NCI-H1436 treated with DMSO at 0.1 percent for 48 hours (cell line): ENCODE measurements at places on chromosomes 2 and 18.
A peak's percentile ranks its signal among the peaks of the same experiment; 100 is the strongest.

DNA sequence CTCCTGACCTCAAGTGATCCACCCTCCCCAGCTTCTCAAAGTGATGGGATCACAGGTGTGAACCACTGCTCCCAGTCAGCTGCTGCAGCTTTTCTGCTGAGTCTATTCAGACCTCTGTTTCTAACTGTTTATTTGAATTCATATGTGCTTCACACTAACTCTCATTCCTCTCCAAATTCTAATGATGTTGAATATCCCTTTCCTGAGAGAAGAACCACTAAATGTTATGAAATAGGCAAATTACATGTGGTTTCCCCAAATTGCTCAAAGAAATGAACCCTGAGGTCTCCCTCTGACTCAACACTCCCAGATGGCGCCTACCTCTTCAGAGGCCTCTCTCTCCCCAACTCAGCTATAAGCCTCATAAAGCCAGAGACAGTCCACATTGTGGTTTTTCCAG is 98.6 kb downstream of the IRS1 start:
- no peak for DNase-seq

DNA sequence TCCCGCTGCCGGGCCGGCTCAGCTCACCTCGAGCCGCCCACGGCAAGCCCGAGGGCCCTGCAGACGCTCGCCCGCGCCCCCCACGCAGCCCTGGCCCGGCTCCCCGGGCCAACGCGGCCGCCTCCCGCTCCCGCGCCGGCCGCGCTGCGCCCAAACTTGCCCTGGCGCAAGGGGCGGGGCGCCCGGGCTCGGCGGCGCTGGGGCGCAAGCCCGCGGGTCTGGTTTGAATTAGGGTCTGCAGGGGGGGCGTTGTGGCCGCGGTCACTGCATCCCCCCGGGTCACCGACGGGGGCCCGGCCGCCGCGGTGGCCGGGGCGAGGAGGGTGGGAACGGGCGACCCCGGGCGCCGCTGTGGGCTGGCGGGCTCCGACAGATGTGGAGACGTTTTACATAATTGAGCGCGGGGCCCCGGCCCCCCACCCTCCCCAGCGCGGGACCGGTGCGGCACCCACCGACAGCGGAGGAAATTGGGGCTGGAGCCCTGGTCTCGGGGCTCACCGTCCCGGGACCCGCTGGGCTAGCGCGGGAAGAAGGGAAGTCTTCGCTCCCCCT is 690 bp downstream of the SDC1 start:
- no peak for DNase-seq

DNA sequence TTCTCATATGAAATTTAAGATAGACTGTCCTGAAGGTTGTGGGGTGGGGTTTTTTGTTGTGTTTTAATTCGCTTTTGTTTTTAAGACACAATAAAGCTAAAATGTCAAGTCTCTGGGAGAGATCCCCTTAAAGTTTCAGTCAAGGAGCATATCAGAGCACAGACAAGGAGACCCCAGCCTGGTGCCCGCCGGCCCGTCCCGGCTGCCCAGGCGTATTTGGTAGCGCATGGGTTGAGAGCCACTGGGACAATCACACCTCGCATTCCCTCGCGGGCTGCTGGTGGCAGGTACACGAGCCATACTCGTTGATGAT is 2.6 kb downstream of the LRRTM1 start:
- DNase-seq, result no peak

DNA sequence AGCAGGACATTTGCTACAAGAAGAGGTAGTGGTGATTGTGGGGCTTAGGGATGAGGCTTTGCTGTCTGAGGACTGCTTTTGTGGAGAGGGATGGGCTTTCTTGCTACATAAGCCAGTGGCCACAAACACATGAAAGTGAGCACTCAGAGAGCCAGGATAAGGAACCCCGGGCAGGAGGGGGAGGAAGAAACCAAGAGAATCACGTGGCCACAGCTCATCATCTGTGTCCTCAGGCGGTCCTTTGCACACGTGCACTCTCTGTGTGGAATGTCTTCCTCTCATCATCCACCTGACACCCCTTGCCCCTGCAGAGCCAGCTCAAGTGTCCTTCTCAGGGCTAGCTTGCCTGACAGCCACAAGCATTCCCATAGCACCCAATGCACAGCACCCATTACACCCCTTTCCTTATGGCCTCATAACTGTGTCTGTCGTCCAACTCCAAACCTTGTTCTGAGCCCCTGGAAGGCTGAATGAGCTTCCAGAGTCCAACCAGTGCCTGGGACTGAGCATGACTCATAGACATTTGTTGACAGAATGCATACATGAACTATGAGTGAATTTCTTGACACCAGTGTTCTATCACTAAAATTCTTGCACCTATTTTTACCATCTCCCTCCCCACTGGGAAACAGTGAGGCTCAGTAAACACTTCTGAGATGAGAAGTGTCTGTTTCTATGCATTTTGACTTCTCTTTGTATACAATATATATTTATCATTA is 398.3 kb downstream of the ALK start:
- DNase-seq, result no peak

GRCh38 chr2:238259061-238260020 is 19.5 kb upstream of the HES6 start:
- no peak for DNase-seq

GRCh38 chr2:68388358-68388757 is 23.3 kb downstream of the PLEK start:
- no peak for DNase-seq

DNA sequence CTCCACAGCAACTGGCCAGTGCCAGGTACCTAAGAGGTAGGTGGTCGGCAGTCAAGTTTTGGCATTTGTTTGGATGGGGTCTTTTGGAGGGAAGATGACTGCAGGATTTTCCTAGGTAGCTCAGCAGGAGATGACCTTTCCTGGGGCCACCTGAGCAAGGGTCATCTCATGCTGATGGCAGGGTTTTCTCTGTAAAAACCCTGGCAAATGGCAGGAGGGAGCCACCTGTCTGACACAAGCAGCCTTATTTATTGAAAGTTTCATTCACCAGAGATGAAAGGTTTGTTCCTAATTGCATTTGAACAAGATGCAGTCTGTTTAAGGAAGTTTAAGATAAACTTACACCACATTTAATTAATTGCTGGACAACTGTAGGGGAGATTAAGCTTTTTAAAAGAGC is 31.6 kb upstream of the ACAA2 start:
- no peak for DNase-seq

DNA sequence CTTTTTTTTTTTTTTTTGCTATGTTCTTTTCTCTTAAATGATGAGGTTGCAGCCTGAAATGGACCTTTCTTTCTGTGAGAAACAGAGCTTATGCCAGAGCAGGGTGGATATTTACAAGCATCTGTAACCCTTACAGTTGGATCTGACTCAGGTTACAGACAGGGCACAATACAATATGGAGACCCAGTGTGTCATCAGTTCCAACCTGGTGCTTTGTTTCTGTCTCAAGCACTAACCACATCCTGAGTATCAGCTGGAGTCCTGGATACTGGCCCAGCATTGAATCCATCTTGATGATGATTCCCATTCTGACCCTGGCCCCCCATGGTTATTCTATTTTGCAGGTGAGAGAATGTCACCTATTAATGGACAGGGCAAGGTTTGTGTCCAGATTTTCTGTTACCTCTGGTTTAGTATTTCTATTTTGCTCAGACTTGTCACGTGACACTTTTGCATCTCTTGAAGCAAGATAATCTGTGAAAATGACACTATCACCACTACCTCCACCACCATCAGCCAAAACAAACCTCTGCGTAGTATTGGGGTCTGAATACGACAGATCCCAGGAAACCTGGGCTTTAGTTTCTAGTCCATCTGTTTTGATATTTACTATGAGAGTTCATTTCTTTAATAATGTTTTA is 174.0 kb downstream of the CCDC85A start:
- no peak for DNase-seq

DNA sequence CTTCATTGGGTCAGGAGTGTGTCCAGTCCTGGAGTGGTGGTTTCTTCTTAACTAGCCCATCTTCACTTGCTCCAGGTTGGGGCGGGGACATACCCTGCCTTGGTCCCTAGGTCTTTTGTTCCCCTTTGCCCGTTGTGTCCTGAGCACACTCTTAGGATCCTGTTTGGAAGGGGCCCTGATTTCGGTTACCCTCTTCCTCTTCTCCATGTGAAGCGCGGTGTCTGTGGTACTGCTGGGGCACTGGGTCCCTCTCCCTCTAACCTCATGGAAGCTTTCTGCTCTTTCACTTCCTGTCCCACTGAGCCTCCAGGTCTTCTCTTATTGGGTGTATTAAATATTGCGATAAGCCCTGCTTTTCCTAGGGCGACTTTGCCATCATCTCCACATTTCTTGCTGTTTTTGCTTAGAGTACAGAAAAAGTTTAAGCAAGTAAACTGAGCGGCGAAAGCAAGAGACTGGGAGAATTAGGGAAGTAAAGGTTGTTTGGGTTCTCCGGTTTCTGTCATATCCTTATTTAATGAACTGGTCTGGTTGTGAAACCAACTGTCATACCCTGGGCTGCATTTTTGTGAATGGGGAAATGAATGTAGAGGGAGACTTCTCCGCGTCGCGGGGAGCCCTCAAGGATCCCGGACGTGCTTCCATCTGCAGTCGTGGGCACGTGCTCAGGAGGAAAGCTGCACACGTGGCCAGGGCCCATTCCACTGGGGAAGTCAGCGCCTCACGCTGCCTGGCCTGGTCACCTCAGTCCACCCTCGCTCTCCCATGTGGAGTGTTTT is 73.8 kb upstream of the B3GNT7 start:
- no peak for DNase-seq

- DNase-seq, result no peak
Measured at GRCh38 chr2:215854008-215854407, 159.3 kb downstream of the MREG start.

DNA sequence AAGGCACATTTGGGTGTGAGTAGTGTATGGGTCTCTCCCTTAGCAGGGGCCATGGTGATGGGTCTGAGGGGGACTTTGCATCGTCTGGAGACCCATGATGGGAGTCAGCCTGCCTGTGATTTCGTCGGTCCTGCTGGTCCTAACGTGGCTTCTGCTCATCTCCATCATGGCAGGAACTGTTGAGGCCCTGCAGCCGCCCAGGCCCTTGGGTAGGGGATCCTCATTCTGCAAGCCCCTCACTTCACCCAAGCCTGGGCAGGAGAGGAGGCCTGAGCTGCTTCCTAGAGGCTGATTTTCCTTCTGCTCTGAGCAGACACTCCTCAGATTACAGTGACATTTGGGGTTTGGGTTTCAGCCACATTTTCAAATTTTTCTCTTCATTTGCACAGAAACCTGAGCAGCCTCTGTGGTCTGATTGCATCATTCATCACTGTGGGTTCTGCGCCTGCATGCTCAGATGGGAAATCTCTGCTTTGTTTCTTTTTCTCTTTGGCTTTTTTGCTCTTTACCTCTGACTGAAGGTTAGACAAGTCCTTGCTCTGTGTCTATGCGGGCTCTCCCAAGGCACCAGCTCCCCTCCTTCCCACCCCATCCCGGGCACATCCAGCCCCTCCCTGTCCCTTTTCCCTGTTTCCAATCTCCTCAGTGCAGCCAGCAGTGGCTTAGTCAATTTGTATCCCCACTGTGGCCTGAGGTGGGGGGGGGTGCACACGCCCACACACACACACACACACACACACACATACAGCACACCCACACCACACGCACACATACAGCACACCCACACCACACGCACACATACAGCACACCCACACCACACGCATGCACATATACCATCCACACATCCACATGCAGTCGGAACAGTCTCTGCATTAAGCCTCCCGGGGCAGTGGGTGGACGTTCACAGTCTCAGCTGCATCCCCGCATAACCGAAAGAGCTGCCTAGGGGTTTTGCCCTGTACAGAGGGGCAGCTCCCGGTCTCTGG is 305.4 kb upstream of the HS6ST1 start:
- DNase-seq, result no peak

- no peak for DNase-seq
Measured at GRCh38 chr2:383178-383577, 95.3 kb upstream of the ALKAL2 start.

DNA sequence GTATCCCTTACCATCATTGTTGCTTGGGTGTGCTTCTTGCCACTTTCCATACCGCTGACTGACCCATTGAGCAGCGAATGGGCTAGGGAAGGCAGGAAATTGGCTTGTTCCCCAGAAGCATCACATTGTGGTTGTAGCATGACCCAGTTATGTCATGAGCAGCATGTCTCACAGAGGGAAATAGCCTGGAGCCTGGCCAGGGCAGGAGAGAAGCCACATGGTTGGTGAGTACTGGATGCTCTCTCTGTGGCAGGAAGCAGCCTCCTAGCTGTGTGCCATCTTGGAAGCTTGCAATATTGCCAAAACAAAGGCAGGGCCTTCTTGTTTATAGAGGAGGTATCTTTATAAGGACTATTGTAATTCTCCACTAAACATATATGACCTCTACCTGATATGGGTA is 482.6 kb downstream of the PIK3C3 start:
- DNase-seq, result no peak

DNA sequence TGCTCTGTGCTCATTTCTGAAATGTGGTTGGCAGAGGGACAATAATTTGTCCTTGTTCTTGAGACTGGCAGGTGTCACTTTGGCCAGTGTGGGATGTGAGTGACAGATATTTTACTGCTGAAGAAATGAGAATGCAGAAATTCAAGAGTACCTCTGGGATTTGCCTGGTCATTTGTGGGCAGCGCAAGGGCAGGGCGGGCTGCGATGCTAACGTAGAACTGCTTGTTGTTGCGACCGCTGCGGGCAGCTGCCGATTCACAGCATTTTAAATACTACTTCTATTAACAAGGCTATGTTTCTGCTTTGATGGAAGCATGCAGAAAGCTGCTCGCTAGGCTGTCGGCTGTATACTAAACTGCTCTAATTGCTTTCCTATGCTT is 268.6 kb downstream of the FIGN start:
- peak; percentile 53 for DNase-seq

- no peak for DNase-seq
Measured at GRCh38 chr18:765764-766549, 46.1 kb downstream of the YES1 start.

DNA sequence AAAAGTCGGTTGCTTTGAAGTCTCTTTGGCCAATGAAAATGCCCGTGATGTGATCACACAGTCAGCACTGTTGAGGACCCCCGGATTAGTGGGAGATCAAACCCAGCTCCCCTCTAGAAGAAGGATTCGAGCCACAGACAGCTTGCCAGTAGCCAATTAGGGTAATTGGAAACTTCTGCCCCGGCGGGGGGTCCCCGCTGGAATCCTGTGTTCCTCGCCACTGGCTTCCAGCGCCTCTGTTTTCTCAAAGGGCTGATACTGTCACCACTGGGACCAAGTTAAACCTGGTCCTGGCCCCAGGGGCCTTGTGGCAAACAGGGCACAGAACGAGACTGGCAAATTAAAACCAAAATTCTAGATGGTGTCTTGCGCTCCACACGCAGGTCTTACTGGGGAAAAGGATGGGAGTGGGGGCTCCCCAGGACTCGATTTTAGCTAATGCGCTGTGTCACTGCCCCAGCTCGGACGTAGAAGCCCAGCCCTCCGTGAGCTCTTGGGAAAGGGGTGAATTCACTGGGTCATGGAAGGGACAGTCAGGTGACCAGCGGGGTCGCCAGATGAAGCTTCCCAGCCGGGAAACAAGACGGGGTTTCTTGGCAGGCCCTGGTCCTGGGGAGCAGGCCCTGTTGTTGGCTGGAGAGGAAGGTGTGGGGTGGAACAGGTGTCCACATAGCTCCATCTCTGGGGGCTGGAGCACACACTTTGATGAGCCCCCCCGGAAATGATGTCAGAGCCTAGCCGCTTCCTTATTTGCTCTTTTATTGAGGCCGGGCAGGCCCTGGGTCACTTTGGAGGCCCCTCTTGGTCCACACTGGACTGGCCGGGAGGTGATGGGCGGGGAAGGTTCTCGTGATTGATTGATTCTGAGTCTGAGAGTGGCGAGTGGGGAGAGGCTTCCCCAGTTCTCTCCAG is 90.2 kb downstream of the SMAD7 start:
- no peak for DNase-seq

GRCh38 chr2:164028814-164029534 is 293.2 kb upstream of the FIGN start:
- DNase-seq, result no peak
